ENCODE measurements at places on chromosomes 13 and 19.

- DNase-seq, result peak; percentile 51
These were observed 494.3 kb downstream of the COG6 start for GRCh38 chr13:40149611-40150274.

GRCh38 chr19:35107545-35107944, 8.1 kb upstream of the FXYD3 start:
- DNase-seq, result peak; percentile 67

GRCh38 chr13:52994051-52994450, 34.6 kb upstream of the OLFM4 start:
- no peak for DNase-seq

DNA sequence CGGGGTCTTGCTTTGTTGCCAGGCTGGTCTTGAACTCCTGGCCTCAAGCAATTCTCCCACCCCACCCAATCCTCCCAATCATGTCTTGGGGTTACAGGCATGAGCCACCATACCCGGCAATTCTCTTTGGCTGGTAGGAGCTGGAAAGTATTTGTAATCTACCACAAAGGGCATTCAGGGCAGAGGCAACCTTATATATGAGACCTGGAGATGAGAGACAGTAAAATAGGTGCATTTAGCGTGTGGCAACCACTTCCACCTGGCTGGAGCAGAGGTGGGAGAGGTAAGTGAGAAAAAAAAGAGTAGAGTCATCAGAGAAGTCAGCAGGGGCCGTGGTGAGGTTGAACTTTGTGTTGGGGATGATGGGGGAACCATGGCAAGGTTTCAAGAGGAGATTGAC, 36.8 kb downstream of the VAV1 start:
- no peak for DNase-seq

DNA sequence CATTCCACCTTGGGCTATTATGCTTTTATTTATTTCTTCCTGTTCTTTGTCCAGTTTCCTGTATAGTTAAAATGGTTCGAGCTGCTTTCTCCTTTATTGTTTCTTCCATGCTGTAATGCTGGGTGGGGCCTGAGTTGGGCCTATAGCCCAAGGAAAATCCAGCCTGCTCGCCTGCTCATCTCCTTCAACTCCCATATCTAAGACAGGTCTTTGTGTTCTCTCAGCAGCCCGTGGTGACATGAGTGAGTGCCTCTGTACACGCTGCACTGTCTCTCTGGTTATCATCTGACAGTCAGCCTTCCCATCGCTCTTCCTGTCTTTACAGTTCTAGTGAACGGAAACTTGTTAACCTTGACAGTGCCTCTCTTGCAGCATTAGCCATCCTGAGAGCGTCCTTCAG, 221.9 kb upstream of the SLC10A2 start:
- no peak for DNase-seq

GRCh38 chr19:4877753-4878490, 10.5 kb upstream of the PLIN3 start:
- DNase-seq, result no peak
